ENCODE measurements at places on chromosomes 2 and 18.

DNA sequence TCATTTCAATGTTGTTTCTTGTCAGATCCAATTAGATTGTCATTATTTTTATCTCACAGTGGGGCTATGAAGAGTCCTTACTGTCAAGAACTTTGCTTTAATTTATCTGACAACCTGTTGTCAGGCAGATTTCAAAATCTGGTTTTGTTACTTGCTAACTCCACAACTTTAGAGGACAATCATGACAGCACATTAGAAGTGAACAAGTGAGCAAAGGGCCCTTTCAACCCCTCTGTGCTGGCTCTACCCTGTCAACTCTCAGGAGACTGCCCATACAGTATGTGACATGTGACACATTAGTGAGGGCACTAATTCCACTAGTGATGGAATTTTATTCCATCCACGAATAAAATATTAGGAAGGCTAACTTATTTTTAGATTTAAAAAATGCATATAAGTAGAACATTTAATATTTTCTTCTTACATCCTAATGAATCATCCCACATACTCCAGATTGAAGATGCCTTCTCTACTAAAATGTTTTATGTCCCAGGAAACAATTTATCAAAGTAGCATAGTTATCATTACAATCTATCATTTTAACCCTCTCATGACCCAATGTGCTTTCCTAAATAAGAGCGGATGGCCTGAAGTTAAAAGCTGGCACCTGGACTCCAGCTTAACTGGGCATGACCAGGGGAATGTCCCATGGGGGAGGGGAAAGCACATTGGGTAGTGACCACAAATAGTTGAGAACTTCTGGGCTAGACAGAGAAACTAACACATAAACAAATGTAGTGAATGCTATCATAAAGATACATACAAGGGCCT is 97.6 kb upstream of the PPP1CB start:
- DNase-seq: peak; percentile 20

DNA sequence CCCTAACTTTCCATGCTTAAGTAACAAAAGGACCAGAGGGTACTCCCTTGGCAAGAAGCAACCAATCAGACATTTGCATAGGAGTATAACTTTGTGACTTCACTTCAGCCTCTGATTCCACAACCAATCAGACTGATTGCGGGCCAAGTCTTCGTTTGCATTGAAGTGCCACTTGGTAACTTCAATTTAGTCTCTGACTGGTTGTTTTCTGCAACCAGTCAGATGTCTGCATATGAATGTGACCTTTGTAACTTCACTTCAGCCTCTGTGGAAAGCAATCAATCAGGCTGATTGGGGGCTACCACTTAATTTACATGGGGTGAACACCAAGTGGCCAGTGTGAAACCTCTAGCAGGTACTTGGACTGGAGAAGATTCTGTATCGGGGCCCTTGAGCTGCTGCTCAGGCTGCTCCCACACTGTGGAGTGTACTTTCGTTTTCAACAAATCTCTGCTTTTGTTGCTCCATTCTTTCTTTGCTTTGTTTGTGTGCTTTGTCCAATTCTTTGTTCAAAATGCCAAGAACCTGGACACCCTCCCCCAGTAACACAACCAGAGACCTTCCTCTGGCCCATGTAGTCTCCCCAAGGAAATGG is 241.5 kb downstream of the ACKR3 start:
- no peak for DNase-seq

DNA sequence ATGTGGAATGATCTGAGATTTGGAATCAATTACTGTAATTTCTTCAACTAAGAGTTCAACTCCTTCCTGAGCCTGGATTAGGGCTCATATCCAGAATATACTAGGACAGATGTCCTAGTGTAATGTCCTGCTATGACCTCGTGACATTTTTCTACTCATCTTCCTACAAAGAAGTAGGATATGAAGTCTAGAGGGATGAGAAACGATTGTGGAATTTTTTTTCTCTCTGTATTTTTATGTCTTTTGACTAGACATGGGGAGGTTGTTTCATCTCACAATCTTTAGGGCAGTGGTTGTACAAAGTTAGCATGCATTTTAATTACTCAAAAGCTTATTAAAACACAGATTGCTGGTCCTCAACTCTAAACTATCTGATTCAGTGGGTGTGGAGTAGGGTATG is 203.0 kb downstream of the PARD3B start:
- peak; percentile 22 for DNase-seq

DNA sequence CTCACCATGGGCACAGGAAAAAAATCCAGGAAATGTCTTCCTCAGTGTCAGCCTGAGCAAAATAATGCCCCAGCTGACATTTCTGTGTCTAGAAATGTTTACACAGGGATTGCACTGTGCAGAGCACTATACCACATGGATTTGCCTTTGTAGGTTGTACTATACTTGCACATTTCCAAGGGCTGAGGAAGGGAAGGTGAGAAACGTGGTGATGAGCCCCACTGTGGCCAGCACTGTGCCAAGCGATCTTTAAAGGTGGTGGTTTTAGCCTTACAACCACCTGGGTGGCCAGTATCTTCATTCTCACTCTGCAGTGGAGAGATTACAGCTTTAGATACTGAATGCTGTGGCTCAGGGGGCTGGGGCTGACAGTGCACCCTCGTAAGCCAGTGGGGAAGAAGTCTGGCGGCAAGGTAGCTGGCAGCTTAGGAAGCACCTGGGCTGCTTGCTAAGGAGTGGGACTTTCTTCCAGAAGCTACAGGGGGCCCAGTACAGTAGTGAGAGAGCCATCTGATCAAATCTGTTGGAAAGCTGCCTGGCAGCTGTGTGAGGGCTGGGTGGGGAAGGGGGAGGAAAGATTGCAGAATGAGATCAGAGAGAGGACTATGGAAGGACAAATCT is 81.4 kb upstream of the MSH2 start:
- no peak for DNase-seq

DNA sequence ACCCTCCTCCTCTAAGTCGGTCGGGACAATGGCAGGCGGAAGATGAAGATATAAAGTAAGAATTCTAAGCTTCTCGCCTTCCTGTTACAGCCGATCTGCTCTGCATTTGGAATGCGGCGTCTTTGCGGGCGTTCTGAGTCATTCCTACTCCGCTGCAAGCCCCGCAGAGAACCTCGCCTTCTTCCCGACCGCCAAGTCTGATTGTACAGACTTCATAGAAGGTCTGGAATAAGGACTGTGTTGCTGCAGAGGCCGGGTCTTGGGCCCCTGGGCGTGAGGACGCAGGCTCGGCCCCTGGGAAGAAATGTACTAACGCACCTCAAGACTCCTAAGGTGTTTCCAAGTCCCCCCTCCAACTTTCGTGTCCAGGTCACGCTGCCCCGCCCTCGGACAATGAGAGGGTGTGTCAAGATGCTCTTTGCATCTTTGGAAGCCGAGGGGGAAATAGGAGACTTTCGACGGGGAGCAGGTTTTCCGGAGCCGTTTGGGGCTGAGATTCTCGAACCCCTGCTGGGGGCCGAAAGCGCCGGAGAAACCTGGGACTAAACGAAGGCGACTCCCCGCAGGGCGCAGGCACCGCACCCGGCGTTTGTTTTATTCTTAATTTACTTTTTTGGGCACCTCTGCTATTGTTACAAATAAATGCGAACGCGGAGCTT is 12.7 kb upstream of the PAX3 start:
- no peak for DNase-seq

DNA sequence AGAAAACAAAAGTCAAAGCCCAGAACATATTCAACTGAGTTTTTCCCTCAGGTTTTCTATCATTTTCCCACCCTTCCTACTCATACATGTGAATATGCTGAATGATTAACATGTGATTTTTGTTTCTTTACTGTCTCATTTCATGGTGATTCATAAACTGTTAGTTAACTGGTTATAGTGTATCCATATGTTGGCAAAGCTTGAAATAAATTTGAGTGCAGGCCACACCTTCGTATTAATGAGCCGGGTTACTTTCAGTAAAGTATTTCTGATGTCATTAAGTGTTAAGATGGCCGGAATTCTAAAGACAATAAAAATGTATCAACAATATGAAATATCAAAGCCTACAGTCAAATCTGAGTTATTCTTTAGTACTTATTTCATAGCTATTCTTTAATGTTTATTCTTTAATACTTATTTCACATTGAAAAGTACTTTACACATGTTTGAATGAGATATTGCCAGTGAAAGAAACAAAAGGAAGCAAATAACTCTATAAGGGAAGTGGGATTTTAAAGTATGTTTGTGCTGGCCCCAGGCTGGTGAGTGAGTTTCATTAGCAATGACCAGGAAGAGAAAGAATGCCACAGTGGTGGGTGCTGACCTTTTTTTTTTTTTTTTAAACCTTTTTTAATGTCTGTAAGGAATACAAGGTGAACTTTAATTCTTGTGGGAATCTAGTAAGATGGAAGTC is 178.6 kb downstream of the NEDD4L start:
- peak; percentile 64 for DNase-seq

DNA sequence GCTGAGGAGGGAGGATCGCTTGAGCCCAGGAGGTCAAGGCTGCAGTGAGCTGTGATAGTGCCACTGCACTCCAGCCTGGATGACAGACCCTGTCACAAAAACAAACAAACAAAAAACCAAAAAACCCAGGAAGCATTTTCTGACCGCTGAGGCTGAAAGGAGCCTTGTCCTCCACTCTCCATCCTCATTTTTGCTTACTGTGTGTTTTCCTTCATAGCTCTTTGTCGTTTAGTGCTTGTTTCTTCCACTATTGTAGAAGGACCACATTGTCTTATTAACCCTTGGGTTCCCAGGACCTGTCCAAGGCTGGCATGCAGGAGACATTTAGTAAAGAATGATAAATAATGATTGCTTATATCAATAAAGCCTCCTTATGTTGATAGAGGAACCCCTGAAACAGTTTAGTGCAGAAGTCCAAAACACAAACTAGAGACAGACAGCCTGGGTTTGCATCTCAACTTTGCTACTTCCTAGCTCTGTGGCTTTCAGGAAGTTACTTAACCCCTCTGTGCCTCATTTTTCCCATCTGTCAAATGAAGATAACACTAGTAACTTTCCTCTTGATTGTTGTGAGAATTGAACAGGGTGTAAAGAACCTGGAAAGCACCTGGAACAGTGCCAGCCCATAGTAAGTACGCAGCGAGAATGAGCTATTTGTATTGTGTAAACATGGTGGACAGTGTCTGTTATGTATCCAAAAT is 126.0 kb downstream of the LPIN1 start:
- no peak for DNase-seq

DNA sequence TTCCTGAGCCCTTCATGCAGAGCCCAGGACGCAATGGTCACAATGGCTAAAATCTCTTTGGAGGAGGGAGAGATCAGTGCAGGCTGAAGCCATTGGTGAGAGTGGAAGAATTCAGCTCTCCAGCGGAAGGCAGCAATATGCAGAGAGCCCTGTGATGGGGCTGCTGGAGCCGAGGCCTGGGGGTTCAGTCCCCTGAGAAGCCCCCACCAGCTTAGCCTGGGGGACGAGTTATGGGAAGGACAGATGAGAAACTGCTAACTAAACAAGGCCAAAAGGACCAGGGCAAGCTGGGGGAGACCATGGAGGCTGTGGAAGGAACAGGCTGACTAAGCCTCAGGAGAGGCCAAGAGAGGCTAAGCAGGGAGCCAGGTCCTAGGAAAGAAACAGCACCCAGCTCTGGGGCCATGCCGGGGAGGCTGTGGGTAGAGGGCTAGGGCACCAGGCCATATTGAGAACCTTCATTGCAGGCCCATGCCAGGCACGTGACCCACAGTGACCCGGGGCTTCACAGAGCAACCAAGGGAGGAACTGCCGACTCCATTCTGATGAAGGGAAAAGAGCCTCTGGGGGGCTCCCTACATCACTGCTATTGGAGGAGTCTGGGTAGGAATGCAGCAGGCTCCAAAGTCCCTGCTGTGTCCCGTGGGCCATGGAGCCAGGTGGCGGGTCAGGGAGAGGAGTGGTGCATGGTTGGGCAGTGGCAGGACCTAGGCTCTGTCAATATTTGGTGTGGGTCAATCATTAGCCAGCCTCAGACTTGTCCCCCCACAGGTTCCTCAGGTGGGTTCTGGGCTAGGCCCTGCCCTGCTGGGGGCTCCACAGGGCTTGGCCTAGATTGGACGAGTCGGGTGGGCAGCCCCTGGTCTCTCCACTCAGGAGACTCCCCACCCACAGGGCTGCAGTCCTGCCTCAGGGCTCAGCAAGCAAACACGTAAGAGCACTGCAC is 19.8 kb downstream of the PROC start:
- no peak for DNase-seq

DNA sequence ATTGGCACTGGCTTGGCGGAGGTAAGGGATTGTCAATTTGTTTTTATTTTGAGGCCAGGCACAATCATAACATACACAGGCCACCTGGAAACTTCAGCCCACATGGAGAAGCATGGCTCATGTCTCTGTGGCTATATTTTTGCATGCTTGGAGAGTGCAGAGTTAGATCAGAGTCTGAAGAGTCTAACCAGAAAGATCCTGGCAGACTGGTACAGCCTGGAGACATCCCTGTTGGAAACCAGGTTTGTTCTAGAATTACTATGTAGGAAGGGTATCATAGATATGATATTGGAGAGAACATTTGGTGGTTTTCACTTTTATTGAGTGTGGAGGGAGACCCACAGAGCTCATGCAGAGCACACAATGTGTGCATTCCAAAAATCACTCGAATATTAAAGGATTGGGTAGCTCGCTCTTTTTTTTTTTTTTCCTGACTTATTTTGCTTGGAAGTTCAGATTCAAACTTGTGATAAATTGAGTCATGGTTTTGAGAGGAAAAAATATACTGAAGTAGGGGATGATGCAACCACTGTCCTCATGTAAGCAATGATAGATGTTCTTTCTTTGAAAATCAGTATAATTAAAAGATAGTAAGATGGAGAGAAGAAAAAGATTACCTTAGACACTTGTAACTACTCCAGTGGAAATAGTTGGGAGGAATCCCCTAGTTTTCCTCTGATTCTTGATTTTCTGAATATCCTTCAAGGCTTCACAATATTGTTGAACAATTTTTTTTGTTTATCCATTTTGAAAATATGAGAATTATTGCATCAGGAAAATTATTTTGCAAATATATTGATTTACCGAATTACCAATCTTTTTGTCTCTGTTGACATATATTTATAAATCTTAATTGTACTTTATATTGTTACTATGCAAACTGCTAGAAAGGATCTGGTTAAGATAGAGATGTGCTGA is 185.7 kb upstream of the ZEB2 start:
- DNase-seq: peak; percentile 49

DNA sequence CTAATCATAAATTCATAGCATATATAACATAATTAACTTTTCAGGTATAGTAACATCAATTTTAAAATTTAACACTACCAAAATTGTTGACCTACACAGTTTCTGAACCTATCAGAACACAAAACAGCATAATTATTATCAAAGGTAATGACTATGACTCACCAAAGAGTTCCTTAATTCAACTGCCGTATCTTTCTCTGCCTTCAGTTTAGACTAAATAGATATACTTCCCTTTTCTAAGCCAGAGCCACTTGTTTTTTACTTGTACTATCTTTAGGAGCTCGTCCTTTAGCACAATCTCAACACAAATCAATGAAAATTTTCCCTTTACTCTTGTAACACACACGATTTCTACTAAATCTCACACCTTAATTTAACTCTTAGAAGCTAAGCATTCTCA is 54.4 kb downstream of the CCDC88A start:
- no peak for DNase-seq

GRCh38 chr2:224085811-224086210 is 46.7 kb upstream of the SERPINE2 start:
- no peak for DNase-seq

DNA sequence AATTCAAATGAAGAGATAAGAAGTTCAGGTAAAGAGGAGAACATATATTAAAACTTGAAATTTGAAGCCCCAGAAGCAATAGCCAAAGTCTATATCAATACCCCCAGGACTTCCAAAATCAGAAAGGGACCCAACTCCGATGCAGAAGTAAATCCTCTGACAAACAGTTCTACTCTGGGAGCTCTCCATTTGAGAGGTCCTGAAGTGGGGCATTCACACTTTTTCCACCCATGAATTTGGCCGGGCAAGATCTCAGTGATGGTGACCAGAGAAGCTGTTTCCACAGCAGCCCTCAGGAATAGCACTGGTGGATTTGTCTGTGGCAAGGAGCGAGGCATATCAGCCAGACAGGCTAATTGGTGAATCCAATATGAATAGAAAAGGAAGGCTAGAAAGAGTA is 313.6 kb upstream of the MC4R start:
- no peak for DNase-seq
